Mesendoderm (in vitro differentiated cells): ENCODE measurements at places on chromosomes 7 and 10.

- H3K36me3 ChIP-seq = no peaks in the 10 kb centered on the region
- no peaks in the 10 kb centered on the region for H3K4me1 ChIP-seq
- H3K27ac ChIP-seq = no peak overlapping the region
- DNase-seq = no peak
Observed at GRCh38 chr10:43259213-43259991, 7.5 kb downstream of the RASGEF1A start.

- no peaks in the 10 kb centered on the region for H3K27me3 ChIP-seq
- H3K27ac ChIP-seq = no peak overlapping the region
- no peak for DNase-seq
- no peaks in the 10 kb centered on the region for H3K4me1 ChIP-seq
- no peak overlapping the region for H3K4me3 ChIP-seq
- H3K36me3 ChIP-seq = no peaks in the 10 kb centered on the region
Observed at GRCh38 chr7:107049971-107050532, 5.5 kb downstream of the PRKAR2B start.

DNA sequence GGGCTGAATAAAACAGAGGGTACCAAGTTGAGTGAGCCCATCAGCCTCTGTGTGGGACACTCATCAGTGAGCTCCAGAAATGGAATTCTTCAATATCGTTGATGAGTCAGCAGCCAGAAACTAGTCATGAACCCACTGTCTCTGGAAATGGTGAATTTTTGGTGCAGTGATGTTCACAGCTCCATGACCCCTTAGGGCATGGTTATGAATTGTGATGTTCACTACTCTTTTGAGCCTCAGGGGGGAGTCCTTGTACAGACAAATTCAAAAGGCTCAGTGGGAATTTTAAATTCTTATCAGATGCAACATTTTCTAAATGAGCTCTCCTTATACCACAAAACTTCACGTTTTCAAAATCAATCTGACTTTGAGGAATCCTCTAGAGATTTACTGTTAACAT lies 335.7 kb downstream of the PHTF2 start:
- no peak overlapping the region for H3K4me3 ChIP-seq
- H3K27me3 ChIP-seq = no peaks in the 10 kb centered on the region
- no peaks in the 10 kb centered on the region for H3K36me3 ChIP-seq
- no peaks in the 10 kb centered on the region for H3K4me1 ChIP-seq
- no peak overlapping the region for H3K27ac ChIP-seq
- peak; percentile 50 for DNase-seq

- no peaks in the 10 kb centered on the region for H3K36me3 ChIP-seq
- no peak overlapping the region for H3K27ac ChIP-seq
- H3K4me3 ChIP-seq = no peak overlapping the region
- peak; percentile 59 for DNase-seq
- H3K27me3 ChIP-seq = no peaks in the 10 kb centered on the region
- H3K4me1 ChIP-seq = no peaks in the 10 kb centered on the region
Observed at GRCh38 chr10:104614245-104614831, 26.8 kb upstream of the SORCS3 start.

DNA sequence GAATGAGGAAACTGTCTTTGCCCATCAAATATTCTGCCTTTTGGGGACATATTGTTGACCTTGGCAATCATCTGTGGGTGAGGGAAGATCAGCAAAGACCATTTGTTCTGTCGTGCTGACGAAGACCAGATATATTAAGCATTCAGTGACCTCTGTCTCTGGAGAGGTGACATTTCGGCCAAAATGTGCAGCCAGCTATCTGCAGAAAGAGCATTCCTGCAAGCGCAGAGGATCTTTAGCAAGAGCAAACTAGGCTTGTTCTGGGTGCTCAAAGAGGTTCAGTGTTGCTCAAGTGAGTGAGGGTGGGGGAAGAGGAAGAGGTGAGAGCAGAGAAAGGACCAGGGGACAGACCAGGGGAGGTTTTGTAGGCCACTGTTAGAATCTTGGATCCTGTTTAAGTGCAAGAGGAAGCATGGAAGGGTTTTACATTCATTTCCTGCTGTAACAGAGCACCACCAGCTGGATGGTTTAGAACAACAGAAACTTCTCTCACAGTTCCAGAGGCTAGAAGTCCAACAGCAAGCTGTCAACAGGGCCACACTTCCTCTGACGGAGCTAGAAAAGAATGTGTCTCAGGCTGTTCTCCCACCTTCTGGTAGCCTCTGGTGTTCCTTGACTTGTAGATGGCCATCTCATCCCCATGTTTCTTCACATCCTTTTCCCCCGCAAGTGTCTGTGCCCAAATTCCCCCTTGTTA lies 11.2 kb downstream of the C10orf120 start:
- H3K36me3 ChIP-seq = no peaks in the 10 kb centered on the region
- no peaks in the 10 kb centered on the region for H3K4me1 ChIP-seq
- DNase-seq = peak; percentile 77
- H3K4me3 ChIP-seq = no peak overlapping the region
- no peaks in the 10 kb centered on the region for H3K27me3 ChIP-seq
- H3K27ac ChIP-seq = no peak overlapping the region

DNA sequence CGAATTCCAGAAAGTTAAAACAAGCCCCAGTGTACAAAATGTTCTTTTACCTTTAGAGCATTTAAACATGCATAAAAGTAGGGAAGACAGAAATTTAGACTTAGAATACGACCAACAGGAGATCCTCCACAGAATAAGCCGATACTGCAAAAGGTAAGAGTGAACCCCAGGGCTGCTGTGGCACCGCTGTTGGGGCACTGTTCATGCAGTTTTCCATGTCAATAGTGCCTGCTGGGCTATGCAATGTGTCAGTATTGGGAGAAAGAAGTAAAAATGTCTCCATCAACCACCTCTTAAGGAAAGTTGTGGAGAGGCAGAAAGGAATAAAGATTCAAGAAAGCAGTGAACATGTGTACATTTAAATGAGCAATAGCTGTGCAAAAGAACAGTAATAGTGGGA lies 326.5 kb upstream of the SEMA3C start:
- no peak overlapping the region for H3K4me3 ChIP-seq
- no peaks in the 10 kb centered on the region for H3K4me1 ChIP-seq
- no peak overlapping the region for H3K27ac ChIP-seq
- no peaks in the 10 kb centered on the region for H3K36me3 ChIP-seq
- no peak for DNase-seq

DNA sequence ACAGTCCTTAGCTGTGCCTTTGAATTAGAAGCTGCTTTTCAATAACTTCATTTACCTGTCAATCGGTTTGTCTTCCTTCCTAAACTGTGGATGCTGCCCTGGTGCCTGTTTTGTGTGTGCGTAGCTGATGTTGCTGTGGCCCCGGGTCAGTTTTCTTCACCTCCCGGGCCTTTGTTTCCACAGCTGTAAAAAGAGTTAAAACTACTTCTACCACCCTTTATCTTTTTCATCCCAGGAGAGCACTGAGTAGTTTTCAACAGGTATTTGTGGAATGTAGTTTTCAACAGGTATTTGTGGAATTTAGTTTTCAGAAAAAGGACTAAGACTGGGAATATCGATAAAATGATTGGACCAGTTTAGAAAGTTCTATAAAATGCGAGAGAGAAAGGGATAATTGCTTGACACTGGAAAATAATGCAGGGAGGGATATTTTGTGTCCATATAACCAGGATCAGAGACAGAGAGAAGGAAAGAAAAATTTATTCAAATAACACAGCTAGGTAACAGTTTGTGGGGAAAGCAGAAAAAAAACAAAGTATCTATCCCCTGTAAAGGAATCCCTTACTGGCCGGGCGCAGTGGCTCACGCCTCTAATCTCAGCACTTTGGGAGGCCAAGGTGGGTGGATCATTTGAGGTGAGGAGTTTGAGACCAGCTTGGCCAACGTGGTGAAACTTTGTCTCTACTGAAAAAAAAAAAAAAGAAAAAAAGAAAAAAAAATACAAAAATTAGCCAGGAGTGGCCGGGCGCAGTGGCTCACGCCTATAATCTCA lies 15.9 kb upstream of the IGF2BP3 start:
- no peak overlapping the region for H3K4me3 ChIP-seq
- H3K36me3 ChIP-seq = no peaks in the 10 kb centered on the region
- DNase-seq = peak; percentile 78
- H3K27me3 ChIP-seq = no peaks in the 10 kb centered on the region

DNA sequence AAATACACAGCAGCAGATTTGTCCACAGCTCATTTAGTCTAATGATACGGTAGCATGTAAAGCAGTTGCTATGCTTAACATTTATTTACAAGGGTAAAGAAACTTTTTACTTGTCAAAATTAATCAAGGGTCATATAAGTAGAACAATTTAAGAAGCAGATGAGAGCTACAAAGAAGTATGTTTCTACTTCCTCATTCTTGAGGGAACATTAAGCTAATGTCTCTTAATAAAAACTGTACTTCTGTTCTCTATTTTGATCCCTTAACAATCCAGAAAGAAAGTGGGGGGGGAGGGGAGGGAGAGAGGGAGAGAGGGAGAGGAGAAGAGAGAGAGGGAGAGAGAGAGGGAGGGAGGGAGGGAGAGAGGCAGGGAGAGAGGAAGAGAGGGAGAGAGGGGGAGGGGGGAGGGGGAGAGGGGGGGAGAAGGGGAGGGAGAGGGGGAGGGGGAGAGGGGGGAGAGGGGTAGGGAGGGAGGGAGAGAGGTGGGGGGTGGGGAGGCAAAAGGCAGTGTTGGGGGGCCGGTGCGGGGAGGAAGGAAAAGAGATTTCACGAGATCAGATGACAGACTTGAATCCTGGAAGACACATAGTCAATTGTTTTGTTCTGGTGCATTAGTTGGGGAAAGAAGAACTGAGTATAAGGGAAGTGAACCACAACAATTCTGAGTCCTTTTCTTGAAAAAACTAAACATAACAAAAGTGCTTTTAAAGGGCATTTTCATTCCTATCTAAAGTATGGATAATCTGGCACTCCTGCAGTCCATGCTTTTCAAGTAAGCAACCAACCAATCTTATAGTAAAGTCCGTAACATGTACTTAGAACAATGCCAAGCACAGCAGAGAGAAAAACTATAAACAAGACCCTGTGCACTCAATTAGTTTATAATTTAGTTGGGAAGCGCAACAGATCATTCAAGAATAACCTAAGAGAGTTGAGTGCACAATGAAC lies 128.0 kb downstream of the USP6NL start:
- no peaks in the 10 kb centered on the region for H3K36me3 ChIP-seq
- DNase-seq = no peak
- no peak overlapping the region for H3K27ac ChIP-seq
- H3K27me3 ChIP-seq = no peaks in the 10 kb centered on the region
- no peaks in the 10 kb centered on the region for H3K4me1 ChIP-seq

- no peaks in the 10 kb centered on the region for H3K27me3 ChIP-seq
- no peaks in the 10 kb centered on the region for H3K36me3 ChIP-seq
- no peak overlapping the region for H3K27ac ChIP-seq
- no peak overlapping the region for H3K4me3 ChIP-seq
- no peaks in the 10 kb centered on the region for H3K4me1 ChIP-seq
Observed at GRCh38 chr7:70640266-70640833, 491.6 kb upstream of the GALNT17 start.

DNA sequence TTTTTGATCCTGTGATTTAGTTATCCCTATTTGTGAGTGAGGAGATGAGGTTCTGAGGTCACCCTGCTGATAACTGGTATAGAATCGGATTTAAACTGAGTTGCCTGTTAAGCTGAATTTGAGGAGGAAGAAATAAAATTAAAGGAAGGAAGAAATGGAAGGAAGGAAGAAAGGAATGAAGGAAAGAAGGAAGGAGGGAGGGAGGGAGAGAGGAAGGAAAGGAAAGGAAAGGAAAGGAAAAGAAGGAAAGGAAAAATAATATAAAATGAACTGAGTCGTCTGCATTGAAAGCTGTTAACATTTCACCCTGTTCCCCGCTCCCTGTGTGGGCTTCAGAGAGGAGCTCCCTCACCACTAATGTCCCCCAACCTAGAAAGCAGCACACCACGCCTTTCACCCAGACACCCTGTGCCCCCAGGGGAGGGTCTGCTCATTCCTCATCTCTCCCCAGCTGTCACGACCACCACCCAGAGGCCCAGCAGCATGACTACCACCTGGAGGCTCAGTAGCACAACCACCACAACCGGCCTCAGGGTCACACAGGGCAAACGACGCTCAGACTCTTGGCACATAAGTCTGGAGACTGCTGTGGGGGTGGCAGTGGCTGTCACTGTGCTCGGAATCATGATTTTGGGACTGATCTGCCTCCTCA lies 16.3 kb downstream of the PILRA start:
- H3K4me3 ChIP-seq = no peak overlapping the region
- H3K27me3 ChIP-seq = no peaks in the 10 kb centered on the region
- no peak for DNase-seq
- no peaks in the 10 kb centered on the region for H3K4me1 ChIP-seq
- no peaks in the 10 kb centered on the region for H3K36me3 ChIP-seq

DNA sequence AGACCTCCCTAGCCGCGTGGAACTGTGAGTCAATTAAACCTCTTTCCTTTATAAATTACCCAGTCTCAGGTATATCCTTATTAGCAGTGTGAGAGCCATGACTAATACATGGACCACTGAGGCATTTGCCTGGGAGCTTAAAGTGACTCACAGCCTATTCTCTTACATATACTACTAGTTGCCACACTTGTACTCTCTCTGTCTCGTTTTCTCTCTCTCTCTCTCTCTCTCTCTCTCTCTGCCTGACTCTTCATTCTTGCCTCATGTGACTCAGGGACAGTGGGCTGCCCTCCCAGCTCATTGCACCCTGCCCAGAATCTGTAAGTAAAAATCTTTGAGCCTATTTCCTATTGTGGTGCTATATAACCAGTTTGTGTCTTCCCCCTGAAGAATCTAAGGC lies 238.5 kb upstream of the MAGI2 start:
- H3K27me3 ChIP-seq = no peaks in the 10 kb centered on the region
- no peaks in the 10 kb centered on the region for H3K36me3 ChIP-seq
- DNase-seq = peak; percentile 2

DNA sequence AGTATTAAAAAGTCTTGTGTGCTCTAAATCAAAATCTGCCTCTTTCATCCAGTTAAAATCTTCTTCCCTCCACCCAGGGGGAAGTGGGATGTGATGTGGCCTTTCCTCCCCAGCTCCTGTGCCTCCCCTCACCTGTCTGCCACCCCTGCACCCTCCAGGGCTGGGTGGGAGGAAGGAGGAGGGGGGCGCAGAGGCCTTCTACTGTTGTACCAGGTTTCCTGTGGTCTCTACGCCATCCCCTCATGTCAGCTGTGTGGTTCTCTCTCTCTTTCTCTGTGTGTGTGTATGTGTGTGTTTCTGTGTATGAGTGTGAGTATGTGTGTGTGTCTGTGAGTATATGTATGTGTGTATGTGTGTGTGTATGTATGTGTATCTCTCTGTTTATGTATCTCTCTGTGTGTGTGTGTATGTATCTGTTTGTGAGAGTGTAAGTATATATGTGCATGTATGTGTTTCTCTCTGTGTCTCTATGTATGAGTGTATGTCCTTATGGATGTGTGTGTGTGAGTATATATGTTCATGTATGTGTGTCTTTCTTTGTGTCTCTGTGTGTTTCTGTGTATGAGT lies 45.5 kb upstream of the C10orf71 start:
- no peak overlapping the region for H3K4me3 ChIP-seq
- no peaks in the 10 kb centered on the region for H3K27me3 ChIP-seq
- H3K4me1 ChIP-seq = no peaks in the 10 kb centered on the region
- H3K27ac ChIP-seq = no peak overlapping the region
- H3K36me3 ChIP-seq = no peaks in the 10 kb centered on the region

- no peak overlapping the region for H3K27ac ChIP-seq
- no peak for DNase-seq
- peaks cover 1% of the 10 kb centered on the region for H3K36me3 ChIP-seq
- no peak overlapping the region for H3K4me3 ChIP-seq
Observed at GRCh38 chr7:55912748-55913158, 25.5 kb downstream of the ZNF713 start.
